Posterior vena cava (tissue), 2 donors: ENCODE measurements at places on chromosomes 13 and 19. TPM values are rescaled to one million over a fixed set of nuclear protein-coding genes. Genes with fewer than 3 reads are reported as not detected.

Gene TEX101
- total RNA-seq, result not detected

Gene APC2
- total RNA-seq, result 0.05 TPM

Gene LAIR1
- total RNA-seq, result 42.2 TPM

Gene KBTBD6
- 6.0 TPM for total RNA-seq

Gene CRLF1
- total RNA-seq, result 436 TPM

Gene KCNJ14
- 0.65 TPM for total RNA-seq

Gene CLDN10
- total RNA-seq, result not detected

Gene TSEN34
- total RNA-seq, result 17.3 TPM

Gene COMP
- 403 TPM for total RNA-seq

Gene APLP1
- 7.3 TPM for total RNA-seq

Gene TLE6
- 3.4 TPM for total RNA-seq

Gene METTL21C
- total RNA-seq, result not detected

Gene ZNF578
- 3.1 TPM for total RNA-seq

Gene FAM216B
- not detected for total RNA-seq

Gene ZNF439
- 6.0 TPM for total RNA-seq

Gene PNMA8C
- 0.37 TPM for total RNA-seq

Gene ZNF541
- 0.19 TPM for total RNA-seq

Gene PPP1R13L
- total RNA-seq, result 31.2 TPM

Gene OBI1
- total RNA-seq, result 8.9 TPM

Gene IFNL3
- not detected for total RNA-seq

Gene CGB3
- not detected for total RNA-seq

Gene CCDC169
- total RNA-seq, result 0.97 TPM

Gene ONECUT3
- not detected for total RNA-seq

Gene SYNGR4
- not detected for total RNA-seq

Gene ZNF382
- total RNA-seq, result 7.3 TPM

Gene ATP8B3
- total RNA-seq, result 1.1 TPM

Gene RGS9BP
- 0.14 TPM for total RNA-seq

Gene CYP2A7
- total RNA-seq, result not detected

Gene VSTM2B
- total RNA-seq, result not detected

Gene TINCR
- 0.42 TPM for total RNA-seq

Gene ATP4B
- total RNA-seq, result not detected

Gene KCNRG
- not detected for total RNA-seq

Gene SPATA13
- 8.8 TPM for total RNA-seq

Gene GRK1
- total RNA-seq, result not detected

Gene UBL3
- total RNA-seq, result 32.9 TPM

Gene MIR17HG
- total RNA-seq, result 3.4 TPM

Gene TMEM143
- total RNA-seq, result 6.3 TPM

Gene PRR19
- 0.19 TPM for total RNA-seq

Gene PABPC3
- total RNA-seq, result 0.23 TPM

Gene ZNF534
- 0.14 TPM for total RNA-seq

Gene PODNL1
- 8.7 TPM for total RNA-seq

Gene CD70
- total RNA-seq, result 0.46 TPM

Gene DAND5
- not detected for total RNA-seq

Gene CPB2
- total RNA-seq, result not detected

Gene GIPC3
- total RNA-seq, result 14.6 TPM
